ENCODE measurements at places on chromosomes 4 and X.

DNA sequence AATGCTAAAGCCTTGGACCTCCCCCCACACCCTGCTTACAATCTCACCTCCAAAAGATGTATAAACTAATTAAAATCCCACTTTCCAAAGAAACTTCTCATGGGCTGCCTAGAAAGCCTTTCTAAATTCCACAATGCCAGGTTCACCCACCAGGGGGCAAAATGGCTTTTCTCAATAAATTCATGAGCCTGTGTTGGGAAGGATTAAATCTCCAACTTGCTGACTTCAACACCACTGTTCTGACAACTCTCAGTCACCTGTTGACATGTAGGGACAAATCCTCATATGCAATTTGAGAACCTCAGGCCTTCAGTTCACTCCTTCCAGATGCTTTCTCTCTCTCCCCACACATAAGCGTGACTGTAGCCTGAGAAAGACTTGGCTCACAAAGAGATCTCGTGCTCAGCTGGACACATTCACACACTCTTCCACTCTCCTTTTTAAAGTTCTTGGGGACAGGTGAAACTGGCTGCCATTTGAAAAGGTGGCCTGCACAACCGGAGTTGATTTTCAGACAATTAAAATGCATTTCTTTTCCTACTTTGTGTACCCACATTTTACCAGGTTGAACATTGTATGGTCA is 88.6 kb upstream of the PRPS2 start:
- no peak for DNase-seq

DNA sequence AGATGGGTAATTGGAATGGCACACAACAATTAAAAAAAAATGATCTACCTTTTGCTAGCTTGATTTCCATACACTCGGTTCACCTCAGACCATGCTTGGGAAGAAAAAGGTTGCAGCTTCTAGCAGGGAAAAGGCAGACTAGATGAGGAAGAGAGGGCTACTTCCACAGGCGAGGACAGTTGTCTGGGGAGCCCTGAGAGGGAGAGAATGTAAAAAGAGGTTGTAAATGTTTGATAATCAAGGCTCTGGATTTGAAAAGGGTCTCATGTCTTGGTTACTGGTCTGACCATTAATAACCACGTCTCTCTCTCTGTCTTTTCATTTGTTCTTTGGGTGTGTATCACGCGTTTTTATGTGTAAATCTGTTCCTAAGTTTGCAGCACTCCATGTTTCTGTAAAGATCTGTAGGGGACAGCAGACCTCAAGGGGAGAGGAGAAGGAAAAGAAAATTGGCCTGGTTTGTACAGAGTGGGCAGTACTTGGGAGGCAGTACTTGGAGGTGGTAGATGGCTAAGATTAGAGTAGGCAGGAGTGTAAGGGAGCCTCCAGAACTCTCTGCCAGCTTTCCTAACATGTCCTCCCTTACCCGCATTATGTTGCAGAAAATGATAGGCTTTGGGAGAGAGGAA is 750 bp downstream of the ARMCX5 start:
- no peak for DNase-seq

DNA sequence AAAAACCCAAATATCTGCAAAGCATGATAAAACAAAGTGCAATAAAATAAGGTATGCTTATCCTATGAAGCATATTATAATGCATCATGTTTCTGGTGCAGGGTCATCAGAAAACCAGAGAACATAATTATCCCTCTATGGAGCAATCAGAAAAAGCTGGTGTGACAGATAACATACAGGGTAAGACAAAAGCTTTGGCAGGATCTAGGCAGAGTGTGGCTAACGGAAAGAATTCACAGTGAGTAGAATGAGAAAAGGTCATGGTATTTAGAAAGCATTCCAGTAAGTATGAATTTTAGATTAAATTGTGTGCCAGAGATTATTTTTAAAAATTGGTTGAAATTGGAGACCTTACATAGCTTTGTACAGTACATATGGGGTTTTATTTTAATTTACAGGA is 29.0 kb upstream of the UGT2B4 start:
- no peak for DNase-seq

GRCh38 chrX:40158036-40158706 is 60.4 kb upstream of the BCOR start:
- DNase-seq, result no peak

DNA sequence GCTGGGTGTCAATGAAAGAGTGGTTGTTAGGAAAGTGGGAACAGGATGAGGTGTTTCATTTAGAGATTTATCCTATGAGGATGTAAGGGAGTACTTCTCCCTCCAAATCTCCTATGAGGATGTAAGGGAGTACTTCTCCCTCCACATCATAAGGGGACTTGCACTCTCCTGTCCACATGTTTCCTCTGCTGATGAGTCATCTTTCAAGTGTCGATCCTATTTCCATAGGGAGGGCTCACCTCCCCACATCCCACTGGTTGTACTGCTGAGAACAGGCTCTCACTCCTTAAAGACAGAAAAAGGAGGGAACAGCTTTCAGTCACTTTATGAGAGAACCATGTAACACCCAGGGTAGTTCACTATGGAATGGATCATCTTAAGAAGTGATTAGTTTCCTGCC is 65.0 kb downstream of the INPP4B start:
- DNase-seq, result no peak

GRCh38 chr4:2163311-2163821 is 78.6 kb downstream of the HAUS3 start:
- no peak for DNase-seq

DNA sequence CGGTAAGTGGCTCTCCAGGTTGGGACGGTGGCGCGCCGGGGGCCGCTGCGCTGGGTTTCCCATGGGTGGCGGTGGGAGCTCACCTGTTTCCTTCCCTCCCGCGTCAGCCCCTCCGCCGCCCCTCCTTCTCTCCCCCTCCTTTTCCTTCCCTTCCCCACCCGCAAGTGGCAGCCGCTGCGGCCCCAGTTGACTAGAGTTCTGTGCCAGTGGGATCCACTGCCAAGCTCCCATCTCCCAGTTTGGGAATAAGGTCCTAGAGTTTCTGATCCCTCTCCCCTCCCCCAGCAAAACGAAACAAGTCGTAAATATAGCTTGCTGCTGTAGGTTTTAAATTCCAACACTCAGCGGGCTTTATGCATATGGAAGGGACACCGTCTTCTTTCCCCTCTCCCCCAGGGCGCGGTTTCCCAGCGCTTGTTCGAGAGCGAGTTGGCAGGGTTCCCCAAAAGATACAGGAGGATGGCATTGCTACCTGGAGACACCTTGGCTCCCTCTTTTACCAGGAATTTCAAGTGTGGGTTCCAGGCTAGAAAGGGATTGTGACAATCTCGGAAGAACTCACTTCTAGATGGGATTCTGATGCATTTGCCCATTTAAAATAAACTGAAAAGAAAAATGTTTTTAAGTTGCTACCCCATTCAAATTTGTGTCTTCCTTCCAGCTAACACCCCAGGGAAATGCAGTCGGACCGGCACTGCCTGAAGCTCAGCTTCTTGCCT is 1.2 kb downstream of the TLL1 start:
- DNase-seq, result no peak

GRCh38 chr4:155960522-155960921 is 6.9 kb upstream of the CTSO start:
- DNase-seq, result no peak

DNA sequence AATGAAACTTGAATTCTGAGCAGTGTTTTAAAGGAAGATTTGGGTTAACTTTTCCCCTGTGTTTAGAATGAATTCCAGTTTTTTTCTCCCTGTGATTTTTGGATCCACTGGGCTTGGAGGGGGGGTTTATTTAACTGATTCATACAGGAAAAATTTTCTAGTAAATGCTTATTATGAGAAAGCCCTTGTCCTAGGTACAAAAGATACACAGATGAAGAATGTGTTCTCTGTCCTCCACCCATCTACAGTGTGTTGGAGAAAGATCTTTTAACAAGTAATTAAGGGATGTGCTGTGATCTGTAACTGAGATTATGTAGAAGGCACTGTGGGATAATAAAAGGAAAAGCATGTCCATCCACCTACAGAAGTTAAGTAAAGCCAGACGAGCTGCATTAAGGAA is 103.9 kb downstream of the STIM2 start:
- no peak for DNase-seq

DNA sequence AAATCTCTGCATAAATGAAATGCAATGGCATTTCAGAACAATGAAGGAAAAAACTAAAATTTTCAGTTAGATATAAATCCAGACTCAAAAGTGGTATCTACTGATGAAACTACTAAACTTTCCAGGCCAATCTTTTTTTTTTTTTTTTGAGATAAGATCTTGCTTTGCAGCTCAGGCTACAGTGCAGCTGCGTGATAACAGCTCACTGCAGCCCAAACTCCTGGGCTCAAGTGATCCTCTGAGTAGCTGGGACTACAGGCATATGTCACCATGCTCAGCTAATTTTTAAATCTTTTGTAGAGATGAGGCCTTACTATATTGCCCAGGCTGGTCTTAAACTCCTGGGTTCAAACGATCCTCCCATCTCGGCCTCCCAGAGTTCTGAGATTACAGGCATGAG is 1228.2 kb upstream of the ADGRL3 start:
- DNase-seq, result no peak

GRCh38 chr4:176838601-176839433 is 46.1 kb upstream of the VEGFC start:
- DNase-seq, result no peak

GRCh38 chr4:1565598-1566295 is 118.4 kb downstream of the FAM53A start:
- DNase-seq, result no peak
